ENCODE measurements at places on chromosomes 16 and 17.

GRCh38 chr17:56678249-56679114 lies 85.0 kb downstream of the NOG start:
- peak; percentile 37 for DNase-seq

GRCh38 chr16:82040296-82040695 lies 5.2 kb downstream of the HSD17B2 start:
- no peak for DNase-seq

DNA sequence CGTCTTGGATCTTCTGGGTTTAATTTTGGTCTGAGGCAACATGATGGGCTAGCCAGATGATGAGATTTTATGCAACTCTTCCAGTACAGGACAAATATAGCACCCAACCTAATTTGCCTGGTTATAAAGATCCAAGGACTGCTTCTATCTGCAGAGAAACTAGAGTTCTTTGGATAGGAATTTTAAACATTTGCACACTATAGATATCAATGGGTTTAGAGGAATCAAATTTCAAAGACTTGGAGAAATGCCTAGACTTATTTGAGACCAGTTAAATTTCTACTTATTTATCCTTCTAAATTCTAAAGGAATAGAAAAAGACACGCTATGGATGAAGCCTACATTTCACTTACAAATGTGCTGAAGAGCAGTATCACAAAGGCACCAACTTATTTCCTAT lies 12.6 kb downstream of the PMFBP1 start:
- DNase-seq = no peak

DNA sequence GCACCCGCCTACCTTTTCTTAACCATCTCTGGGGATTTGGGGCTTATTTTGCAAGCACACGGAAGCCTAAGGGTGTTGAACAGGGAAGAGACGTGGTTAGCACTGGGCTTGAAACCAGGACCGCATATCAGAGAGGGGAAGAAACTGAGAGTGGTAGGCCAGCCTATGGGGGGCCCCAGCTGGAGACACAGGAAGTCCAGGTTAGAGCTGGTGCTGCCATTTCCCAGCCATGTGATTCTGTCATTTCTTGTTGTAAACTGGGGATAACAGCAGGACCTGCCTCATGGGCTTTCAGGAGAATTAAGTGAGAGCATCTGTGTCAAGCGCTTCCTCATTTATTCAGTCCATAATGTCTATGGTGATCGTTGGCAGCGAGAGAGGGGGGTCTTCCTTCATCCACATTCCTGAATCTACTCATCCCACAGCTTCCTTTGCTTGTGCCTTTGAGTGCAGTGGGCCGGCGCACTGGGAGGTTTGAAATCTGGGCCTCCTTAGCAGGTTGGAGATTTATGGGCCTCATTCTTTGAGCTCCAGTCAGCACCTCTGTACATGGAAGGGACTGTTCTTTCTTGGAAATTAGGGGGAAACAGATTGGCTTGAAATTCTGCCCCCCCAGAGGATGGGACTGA lies 20.1 kb downstream of the NKD1 start:
- DNase-seq = no peak

DNA sequence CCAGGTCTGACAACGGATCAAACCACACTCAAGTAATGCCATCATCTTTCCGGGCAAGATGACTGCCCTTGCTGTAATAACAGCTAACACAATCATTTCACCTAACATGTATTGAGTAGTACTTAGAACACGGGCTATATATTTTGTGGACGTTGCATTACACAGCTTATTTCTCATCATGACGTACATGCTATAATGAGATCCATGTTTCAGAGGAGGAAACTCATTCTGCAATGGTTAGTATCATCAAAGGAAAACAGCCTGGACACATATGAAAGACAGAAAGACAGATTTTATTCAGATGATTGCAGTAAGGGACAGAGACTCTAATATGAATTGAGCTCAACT lies 446.7 kb downstream of the HS3ST3B1 start:
- DNase-seq = no peak

GRCh38 chr17:45437465-45438283 lies 5.0 kb upstream of the ARHGAP27 start:
- DNase-seq = no peak

GRCh38 chr17:4499431-4500190 lies 930 bp downstream of the SPNS2 start:
- DNase-seq = no peak

DNA sequence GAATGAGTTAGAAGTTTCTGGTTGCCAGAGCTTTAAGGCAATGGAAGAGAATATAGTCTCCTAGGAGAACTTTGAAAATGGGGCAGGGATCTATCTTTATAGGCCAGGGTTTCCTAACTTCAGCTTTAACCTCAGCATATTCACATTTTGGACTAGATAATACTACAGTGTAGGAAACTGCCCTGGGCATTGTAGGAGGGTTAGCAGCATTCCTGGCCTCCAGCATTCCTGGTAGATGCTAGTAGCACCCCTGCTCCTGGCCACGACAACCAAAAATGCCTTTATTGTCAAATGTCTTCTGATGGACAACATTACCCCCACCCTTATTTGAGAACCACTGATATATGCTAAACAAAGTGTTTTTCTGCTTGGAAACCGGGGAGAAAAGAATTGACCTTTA lies 27.8 kb upstream of the MYO18A start:
- no peak for DNase-seq

DNA sequence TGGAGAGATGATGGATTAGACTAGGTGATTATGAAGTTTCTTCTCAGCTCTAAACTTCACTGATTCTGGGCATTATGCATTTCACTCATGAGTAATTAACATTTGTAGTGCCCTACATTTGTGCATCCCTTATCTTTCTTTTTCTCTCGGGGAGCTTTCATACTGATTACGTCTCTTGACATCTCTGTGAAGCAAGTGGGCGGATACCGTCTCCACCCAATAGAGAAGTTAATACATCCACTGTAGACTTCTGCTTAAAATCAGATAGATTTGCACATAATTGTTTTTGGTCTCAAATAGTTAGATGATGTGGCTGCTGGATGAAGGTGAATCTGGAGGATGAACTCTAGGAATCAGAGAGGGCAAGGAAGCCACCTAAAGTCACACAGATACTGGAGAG lies 653.6 kb upstream of the EEF2KMT start:
- DNase-seq = no peak

DNA sequence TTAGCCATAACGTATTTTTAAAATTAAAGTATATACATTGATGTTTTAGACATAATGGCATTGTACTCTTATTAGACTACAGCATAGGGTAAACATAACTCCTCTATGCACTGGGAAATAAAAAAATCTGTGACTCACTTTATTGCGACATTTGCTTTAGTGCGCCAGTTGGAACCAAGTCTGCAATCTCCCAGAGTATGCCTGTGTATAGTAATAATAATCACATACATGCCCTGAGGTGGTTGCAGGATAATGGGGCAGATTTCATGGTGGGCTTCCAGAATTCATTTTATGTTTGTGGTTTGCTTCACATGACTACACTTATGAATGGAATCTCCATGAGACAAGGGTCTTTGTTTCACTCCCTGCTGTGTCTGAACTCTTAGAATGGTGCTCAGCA lies 66.9 kb upstream of the N4BP1 start:
- DNase-seq = no peak

All from left renal cortex interstitium (tissue), 4 donors.